Anterior cingulate cortex (tissue), 58 donors: ENCODE measurements at places on chromosomes 13 and 19.

GRCh38 chr19:14497228-14497921 lies 1.4 kb upstream of the GIPC1 start:
- DNase-seq = no peak

DNA sequence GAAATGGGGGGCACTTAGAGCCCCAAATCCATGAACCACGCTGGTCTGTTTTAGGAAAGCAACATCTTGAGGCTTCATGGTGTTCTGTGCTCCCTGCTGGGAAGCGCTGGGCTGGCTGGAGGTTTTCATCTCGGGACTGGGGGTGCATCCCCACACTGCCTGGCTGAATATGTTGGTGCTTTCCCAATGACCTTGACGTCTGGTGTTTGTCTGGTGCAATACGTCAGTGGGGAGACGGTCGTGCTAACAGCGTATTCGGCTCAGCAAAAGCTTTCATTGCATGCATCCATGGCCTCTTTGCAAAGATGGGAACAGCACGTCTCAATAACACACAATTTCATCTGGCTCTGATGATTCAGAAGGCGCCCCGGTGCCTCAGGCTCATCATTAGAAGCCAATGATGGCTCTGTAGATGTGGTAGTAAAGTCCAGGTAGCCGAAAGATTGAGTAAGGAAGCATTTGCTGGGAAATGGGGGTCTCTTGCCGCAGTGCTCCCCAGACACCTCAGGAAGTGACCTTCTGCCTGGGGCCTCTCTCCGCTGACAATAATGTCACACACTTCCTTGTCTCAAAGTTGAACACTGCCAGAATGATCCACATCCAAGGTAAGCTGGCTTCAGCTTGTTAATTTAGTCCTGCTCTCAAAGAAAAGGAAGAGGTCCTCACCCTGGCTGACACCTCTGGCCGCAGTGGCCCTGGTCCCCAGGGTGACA lies 97.7 kb downstream of the ING1 start:
- no peak for DNase-seq

DNA sequence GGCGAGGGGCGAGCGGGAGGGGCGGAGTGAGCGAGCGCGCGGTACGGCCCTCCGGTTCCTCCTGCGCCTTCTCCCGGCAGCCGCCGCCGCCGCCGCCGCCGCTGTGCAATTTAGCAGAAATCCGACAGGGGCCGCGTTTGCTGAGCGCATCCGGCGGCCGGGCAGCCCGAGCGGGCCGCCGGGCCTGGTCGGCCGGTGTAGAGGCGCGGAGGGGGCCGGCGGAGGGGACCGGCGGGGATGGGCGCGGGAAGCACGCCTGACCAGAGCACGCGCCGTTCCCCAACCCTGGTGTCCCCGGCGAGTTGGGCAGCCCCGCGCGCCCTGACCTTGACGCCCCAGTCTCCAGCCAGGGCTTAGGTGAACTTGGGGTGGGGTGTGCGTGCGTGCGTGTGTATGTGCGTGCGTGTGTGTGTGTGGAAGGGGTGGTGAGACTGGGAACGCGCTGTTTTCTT lies 144.5 kb upstream of the ZNF536 start:
- no peak for DNase-seq

DNA sequence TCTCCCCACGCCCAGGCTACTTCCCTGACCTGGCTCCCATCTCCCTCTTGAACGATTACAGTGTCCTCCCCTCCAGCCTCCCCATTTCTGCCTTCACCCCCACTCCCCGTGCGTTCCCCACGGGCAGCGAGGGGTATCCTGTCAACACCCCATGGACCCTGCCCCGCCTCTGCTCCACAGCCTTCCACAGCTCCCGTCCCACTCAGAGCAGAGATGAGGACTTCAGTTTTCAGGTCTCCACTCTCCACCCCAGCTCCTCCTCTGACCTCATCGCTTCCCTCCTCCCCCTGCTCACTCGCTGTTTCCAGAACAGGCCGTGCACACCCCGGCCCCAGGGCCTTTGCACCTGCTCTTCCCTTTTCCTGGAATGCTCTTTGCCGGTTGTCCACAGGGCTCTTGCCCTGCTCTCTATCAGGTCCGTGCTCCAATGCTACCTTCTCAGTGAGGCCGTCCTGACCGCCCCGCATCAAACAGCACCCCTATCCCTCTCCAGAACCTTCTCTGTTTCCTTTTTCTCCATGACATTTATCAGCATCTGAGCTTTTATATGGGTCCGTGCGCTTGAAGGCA lies 15.0 kb downstream of the LRRC4B start:
- DNase-seq = no peak

DNA sequence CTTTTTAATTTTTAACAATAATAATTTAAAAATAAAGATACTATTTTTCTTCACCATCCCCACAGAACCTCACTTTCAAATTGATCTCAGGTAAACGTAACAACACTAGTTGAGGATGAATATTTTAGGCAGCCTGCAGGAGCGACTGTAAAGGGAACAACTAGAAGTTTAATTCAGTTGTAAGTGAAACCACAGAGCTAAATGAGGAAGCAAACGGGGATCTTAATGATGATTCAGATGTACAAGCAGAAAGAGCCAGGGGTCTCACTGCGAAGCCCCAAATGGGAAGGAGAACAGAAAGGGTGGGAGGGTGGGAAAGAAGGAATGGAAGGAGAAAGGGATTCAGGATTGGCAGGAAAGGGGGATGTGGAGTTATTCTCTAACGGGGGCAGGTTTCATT lies 54.6 kb upstream of the RAP2A start:
- DNase-seq = no peak

GRCh38 chr19:5907241-5907640 lies 2.6 kb downstream of the VMAC start:
- DNase-seq = no peak

GRCh38 chr13:76463314-76463713 lies 422.9 kb downstream of the KCTD12 start:
- DNase-seq = no peak

GRCh38 chr19:15466851-15467733 lies 2.7 kb upstream of the RASAL3 start:
- DNase-seq = no peak

DNA sequence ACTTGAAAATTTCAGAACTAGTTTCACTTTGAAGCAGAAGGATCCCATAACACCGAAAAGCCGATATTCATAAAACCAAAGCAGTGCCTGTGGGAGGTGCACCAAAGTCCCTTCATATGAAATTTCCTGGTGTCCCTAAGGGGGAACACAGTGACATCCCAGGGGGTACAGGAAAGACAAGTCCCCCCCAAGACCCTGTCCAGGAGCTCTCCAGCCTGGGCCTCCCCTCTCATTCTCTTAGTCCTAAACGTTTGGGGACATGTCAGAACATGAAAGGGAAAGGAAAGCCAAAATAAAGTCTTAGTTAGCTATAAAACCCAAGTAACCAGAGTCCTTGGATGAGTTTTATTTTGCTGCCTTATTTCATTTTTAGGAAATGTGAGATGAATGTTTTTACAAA lies 56.6 kb downstream of the MRPL57 start:
- no peak for DNase-seq

- DNase-seq = no peak
Observed at GRCh38 chr13:68696907-68697306, 1410.7 kb upstream of the ATXN8OS start.

DNA sequence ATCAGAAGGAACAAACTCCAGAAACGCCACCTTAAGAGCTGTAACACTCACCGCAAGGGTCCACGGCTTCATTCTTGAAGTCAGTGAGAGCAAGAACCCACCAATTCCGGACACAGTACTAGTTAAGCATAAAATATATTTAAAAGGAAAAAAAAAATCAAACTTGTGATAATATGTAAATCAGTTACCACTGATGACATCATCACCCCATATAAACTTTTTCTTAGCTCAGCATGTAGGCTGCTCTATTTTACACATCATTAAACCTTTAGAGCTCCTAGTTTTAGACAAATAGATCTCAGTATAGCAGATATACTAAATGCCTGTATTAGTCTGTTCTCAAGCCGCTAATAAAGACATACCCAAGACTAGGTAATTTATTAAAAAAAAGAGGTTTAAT lies 668.1 kb downstream of the PCDH9 start:
- DNase-seq = no peak
